Upper lobe of right lung (tissue), 1 donor: ENCODE measurements at places on chromosomes 3 and 15. TPM values are rescaled to one million over a fixed set of nuclear protein-coding genes. Genes with fewer than 3 reads are reported as not detected.

Gene LHFPL4
- total RNA-seq, result not detected

Gene CD96
- 9.5 TPM for total RNA-seq

Gene C2CD4A
- 0.14 TPM for total RNA-seq

Gene IFT57
- total RNA-seq, result 135 TPM

Gene P2RY1
- total RNA-seq, result 22.5 TPM

Gene SIDT1
- total RNA-seq, result 3.5 TPM

Gene GPR62
- total RNA-seq, result not detected

Gene PPIB
- 389 TPM for total RNA-seq

Gene RBPMS2
- total RNA-seq, result 4.5 TPM

Gene TRPC1
- 5.6 TPM for total RNA-seq

Gene GABRA5
- not detected for total RNA-seq

Gene CYP19A1
- 0.58 TPM for total RNA-seq

Gene CHAC1
- 4.4 TPM for total RNA-seq

Gene GPR171
- 3.2 TPM for total RNA-seq

Gene ARGFX
- total RNA-seq, result not detected

Gene CRYBG3
- total RNA-seq, result 25.5 TPM

Gene HRG
- total RNA-seq, result not detected

Gene RSRC1
- total RNA-seq, result 28.1 TPM

Gene RASGRP1
- 9.4 TPM for total RNA-seq

Gene TLNRD1
- total RNA-seq, result 27.8 TPM

Gene C3orf85
- total RNA-seq, result not detected

Gene GHSR
- total RNA-seq, result not detected

Gene KCNMB3
- 2.5 TPM for total RNA-seq

Gene MNS1
- total RNA-seq, result 0.58 TPM

Gene INKA1
- 6.6 TPM for total RNA-seq

Gene SERPINI2
- total RNA-seq, result not detected

Gene TMEM108
- total RNA-seq, result 15.4 TPM

Gene CELF6
- 5.4 TPM for total RNA-seq

Gene PYGO1
- total RNA-seq, result 11.1 TPM

Gene GMPS
- total RNA-seq, result 41.2 TPM

Gene RPP25
- 20.2 TPM for total RNA-seq

Gene C3orf20
- 0.14 TPM for total RNA-seq

Gene C3orf49
- not detected for total RNA-seq

Gene IGSF11
- total RNA-seq, result 0.46 TPM

Gene VIPR1
- 184 TPM for total RNA-seq

Gene SPSB4
- total RNA-seq, result 1.2 TPM

Gene TLR9
- 0.87 TPM for total RNA-seq

Gene SENP8
- total RNA-seq, result 3.3 TPM

Gene ITGA11
- total RNA-seq, result 7.1 TPM

Gene SNTN
- total RNA-seq, result not detected

Gene SUSD5
- total RNA-seq, result 1.1 TPM

Gene ZNF80
- not detected for total RNA-seq

Gene TM4SF1
- total RNA-seq, result 188 TPM

Gene PP2D1
- total RNA-seq, result not detected

Gene KBTBD12
- total RNA-seq, result 1.3 TPM

Gene HHATL
- total RNA-seq, result not detected

Gene ANKRD63
- total RNA-seq, result not detected

Gene ABI3BP
- 207 TPM for total RNA-seq

Gene ARL14
- total RNA-seq, result not detected

Gene MRPL46
- 17.0 TPM for total RNA-seq

Gene SRGAP3
- 3.2 TPM for total RNA-seq

Gene TMC3
- not detected for total RNA-seq

Gene TUBGCP4
- 21.3 TPM for total RNA-seq

Gene COL6A6
- total RNA-seq, result 34.8 TPM

Gene RPLP1
- total RNA-seq, result 1,255 TPM

Gene ILDR1
- 6.9 TPM for total RNA-seq

Gene DLL4
- 22.0 TPM for total RNA-seq

Gene SPESP1
- total RNA-seq, result 1.2 TPM
